NCI-H1092 treated with DMSO at 0.1 percent for 48 hours (cell line): ENCODE measurements at places on chromosomes 1 and 21.

DNA sequence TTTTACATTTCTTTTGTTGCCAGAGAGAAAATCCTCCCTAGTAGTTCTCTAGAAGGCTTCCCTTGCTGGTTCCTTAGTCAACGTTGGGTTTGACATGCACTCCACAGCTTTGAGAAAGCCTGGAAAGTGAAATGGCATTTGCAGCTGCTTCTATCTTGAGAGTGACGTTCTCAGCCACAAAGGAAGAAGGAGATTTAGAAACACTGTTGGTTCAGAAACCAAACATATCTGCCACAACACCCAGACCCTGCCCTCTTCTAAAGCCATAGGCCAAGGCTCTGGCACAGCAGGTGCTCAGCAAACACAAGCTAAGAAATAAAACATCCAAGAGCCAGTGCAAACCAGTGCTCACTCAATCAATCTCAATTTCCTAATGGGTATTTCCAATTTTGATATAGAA is 121.4 kb downstream of the CCDC185 start:
- no peak for DNase-seq

- no peak for DNase-seq
Observed at GRCh38 chr1:49333906-49334305, 557.2 kb upstream of the BEND5 start.

DNA sequence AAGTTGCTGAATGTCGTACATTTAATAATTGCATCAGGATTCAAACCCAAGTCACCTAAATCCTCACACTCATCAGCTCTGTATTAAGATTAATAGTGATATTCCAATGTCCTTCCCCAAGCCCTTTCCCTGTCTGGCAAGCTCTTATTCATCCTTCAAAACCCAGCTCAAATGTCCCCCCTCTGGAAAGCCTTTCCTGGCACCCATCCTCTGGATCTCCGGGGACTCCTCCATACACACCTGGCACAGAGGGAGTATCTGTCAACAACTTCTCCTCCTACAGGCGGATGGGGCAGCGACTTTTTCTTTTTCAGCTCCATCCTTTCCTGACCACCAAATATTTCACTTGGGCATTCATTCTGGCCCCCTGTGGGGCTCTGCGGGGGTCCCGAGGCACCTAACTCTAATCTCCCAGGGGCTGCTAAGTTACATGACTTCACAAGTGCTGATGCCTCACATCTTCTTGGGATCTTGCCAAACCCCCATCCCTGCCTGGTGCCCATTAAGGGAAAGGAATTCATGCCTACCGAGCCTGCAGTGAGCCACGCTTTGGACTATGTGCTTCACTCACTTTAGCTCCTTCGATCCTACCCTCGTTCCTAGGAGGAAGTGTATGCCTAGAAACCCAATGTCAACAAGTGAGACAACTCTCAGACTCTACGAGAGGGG is 15.2 kb downstream of the TINAGL1 start:
- DNase-seq = no peak

- DNase-seq = peak; percentile 75
Observed at GRCh38 chr1:162882248-162882674, 21.3 kb upstream of the CCDC190 start.

- DNase-seq = no peak
Observed at GRCh38 chr1:208506812-208507211, 262.6 kb upstream of the PLXNA2 start.

DNA sequence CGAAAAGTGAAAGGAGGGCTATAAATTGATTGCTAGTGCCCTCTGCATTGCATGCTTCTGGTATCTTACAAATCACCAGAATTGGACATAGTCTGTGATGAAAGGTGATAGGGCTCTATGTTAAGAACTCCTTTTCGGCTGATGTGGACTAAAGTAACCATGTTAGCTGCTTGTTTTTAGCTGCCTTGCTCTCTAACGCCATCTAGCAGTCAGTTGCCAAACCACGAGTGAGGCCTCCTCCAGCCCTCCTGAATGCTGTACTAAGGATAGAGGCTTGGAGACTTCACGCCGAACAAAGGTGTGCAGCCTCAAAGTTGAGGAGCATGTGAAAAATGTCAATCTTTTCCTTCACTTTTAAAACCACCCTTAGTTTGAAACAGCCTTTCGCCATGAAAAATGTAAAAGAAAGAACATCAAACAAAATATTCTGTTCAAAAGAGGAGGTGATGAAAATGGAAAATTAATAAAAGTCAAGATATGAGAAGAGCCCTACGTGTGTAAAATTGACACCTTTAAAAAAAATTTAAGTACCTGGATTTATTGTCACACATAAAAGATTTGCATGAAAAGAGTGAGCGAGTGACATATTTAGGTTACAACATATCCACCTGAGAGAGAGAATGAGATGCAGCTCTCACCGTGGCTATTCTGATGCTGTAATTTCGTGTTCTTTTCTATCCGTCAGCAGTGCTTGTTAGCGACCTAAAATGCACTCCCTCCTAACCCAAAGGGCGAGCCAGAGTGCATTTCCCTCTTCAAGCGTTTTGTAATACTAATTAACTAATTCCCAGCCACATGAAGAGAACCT is 8.1 kb downstream of the LRRC53 start:
- peak; percentile 60 for DNase-seq

DNA sequence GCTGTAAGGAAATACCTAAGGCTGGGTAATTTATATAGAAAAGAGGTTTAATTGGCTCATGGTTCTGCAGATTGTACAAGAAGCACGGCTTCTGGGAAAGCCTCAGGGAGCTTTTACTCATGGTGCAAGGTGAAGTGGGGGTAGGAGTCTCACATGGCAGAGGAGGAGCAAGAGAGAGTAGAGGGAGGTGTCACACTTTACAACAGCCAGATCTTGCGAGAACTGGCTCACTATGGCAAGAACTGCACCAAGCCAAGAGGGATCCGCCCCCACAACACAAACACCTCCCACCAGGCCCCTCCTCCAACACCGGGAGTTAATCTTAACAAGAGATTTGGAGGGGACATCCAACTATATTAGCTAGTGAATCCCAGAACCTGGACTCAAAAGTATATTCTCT is 135.4 kb upstream of the SOD1 start:
- DNase-seq = no peak

- DNase-seq = no peak
Observed at GRCh38 chr21:25589887-25590286, 17.4 kb downstream of the MRPL39 start.

- DNase-seq = peak; percentile 31
Observed at GRCh38 chr1:215146240-215146975, 63.9 kb downstream of the KCNK2 start.
